ENCODE measurements at places on chromosomes 2 and 18.
A peak's percentile ranks its signal among the peaks of the same experiment; 100 is the strongest.

GRCh38 chr2:150883613-150883895 is 378.1 kb downstream of the RBM43 start:
- no peaks in the 10 kb centered on the region for H3K4me1 ChIP-seq
- H3K4me3 ChIP-seq = no peak overlapping the region
- H3K27me3 ChIP-seq = no peaks in the 10 kb centered on the region
- DNase-seq = no peak
- no peak overlapping the region for H3K27ac ChIP-seq

DNA sequence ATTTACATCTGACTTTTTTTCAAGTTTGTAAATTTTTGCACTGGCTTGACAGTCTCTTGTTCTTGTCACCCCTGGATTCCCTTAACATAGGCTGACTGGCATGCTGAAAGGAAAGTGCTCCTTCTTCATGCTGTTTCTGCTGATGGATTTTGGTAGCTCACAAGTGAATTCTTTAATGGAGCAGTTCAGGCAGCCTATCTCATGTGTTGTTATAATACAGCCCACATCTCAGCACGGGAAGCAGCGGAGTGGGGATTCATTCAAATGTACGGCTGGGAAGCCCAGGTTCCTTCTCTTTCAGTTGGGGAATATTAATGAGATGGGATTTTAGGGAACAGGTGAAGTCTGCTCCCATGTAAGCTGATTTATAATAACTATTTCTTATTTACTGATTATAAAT is 142.8 kb downstream of the CD8B2 start:
- no peak overlapping the region for H3K27ac ChIP-seq
- no peaks in the 10 kb centered on the region for H3K4me1 ChIP-seq
- peaks cover 16% of the 10 kb centered on the region for H3K27me3 ChIP-seq
- no peak for DNase-seq
- H3K4me3 ChIP-seq = no peak overlapping the region
- H3K36me3 ChIP-seq = no peaks in the 10 kb centered on the region

- no peaks in the 10 kb centered on the region for H3K27me3 ChIP-seq
- no peak for DNase-seq
- H3K27ac ChIP-seq = no peak overlapping the region
- no peak overlapping the region for H3K4me3 ChIP-seq
Observed at GRCh38 chr2:217208867-217209266, 349.0 kb upstream of the TNP1 start.

DNA sequence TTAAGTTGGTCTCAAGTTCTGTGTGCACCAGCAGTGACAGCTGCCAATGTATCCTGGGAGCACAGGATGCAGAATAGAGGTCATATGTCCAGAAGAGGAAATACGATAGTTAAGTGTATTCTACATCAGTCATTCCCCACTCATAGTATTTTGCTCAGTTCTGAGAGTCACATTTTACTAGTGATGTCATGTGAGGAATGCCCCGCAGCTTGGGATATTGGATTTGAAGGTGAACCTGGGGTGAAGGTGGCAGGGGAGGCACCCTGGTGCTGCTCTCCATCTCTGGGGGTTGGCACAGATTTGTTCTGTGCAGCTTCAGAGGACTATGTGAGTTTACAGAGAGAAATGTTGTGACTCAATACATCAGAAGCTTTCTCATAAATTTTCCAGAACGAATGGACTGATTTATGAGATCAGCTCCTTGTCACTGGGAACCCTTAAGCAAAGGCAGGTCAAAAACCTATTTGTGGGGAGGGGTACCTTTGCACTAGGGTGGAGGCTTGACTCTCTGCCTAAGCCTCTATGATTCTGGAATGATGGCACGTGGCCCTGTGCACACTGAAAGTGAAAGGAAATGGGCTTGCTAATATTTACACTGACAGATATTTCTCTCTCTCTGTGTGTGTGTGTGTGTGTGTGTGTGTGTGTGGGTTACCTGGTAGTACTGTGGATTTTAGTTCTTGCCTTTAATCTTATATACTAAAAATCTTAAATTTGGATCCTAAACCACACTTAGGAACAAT is 95.9 kb downstream of the NEB start:
- DNase-seq = no peak
- no peaks in the 10 kb centered on the region for H3K36me3 ChIP-seq
- H3K4me1 ChIP-seq = peaks cover 32% of the 10 kb centered on the region
- peak overlapping the region; percentile 89 for H3K27ac ChIP-seq
- H3K27me3 ChIP-seq = no peaks in the 10 kb centered on the region

DNA sequence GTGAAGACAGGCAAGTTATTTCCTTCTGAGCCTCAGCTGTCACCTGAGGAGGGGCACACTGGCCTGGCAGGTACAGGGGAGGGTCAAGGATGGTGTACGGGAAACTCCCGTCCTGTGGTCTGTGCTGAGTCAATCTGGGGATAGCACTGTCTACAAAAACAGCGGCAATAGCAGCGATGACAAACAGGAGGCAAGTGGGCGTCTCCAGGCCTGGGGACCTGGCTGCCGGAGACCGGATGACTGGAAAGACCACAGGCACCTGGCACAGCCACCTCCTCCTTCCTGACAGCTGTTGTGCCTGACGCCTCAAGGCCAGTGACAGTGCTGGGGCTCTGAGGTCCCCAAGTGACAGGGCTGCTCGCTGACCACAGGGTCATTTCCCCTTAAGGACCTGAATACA is 202.1 kb upstream of the HS6ST1 start:
- H3K36me3 ChIP-seq = no peaks in the 10 kb centered on the region
- no peak overlapping the region for H3K4me3 ChIP-seq
- H3K4me1 ChIP-seq = peaks cover 11% of the 10 kb centered on the region

DNA sequence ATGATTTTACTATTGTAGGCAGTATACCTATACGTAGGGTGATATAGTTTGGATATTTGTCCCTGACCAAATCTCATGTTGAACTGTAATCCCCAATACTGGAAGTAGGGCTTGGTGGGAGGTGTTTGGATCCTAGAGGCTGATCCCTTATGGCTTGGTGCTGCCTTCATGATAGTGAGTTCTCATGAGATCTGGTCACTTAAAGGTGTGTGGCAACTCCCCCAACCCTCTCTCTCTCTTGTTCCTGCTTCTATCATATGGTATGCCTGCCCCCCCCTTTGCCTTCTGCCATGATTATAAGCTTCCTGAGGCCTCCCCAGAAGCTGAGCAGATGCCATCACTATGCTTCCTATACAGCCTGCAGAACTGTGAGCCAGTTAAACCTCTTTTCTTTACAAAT is 1.7 kb upstream of the SERPINB10 start:
- H3K27me3 ChIP-seq = no peaks in the 10 kb centered on the region
- H3K4me3 ChIP-seq = no peak overlapping the region
- no peaks in the 10 kb centered on the region for H3K36me3 ChIP-seq
- no peak overlapping the region for H3K27ac ChIP-seq
- no peaks in the 10 kb centered on the region for H3K4me1 ChIP-seq

DNA sequence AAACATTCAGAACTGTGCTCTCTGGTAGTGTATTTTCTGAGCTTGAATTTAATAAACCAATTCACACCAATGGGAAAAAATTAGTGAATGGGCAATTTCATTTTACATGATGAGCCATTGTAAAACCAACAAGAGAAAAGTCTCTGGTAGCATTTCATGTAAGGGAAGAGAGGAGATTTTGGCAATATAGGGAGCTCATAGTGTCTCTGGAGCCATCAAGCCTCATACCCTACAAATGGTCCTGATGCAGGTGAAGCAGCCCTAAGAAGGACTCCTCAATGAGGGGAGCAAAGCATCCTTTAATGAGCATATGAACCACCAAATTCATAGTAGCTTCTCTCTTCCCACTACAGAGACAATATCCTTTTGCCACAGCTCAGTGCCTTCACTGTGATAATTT is 373.0 kb downstream of the RIT2 start:
- H3K4me3 ChIP-seq = no peak overlapping the region
- H3K27ac ChIP-seq = no peak overlapping the region
- H3K36me3 ChIP-seq = no peaks in the 10 kb centered on the region
- no peak for DNase-seq
- H3K4me1 ChIP-seq = no peaks in the 10 kb centered on the region
- H3K27me3 ChIP-seq = no peaks in the 10 kb centered on the region
